ENCODE measurements at places on chromosomes 5 and 9.

DNA sequence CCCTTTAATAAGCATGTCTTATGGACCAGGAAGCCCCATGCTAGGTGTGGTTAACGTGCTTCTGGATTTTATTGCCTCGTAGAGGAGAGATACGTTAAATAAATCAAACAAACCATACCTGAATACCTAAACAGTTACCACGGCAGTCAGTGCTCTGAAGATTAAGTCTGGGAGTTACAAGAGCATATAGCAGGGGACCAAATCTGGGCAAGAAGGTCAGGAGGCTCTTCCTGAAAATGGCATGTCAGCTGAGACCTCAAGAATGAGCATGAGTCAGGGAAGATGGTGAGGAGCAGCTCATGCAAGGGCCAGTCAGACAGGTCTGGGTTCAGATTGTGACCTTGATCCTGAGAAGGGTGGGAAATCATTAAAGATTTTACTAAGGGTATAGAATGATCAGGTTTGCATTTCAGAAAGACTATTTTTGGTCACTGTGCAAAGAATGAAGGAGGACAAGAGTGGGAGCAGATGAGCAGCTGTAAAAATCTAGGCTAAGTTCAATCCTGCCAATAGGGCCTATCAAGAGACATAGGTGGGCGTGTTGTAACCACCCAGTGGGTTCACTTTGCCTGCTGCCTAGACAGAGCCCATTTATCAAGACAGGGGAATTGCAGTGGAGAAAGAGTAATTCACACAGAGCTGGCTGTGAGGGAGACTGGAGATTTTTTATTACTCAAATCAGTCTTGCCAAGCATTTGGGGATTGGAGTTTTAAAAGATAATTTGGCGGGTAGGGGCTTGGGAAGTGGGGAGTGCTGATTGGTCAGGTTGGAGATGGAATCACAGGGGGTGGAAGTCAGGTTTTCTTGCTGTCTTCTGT, 4.8 kb upstream of the ZNF366 start:
- no peak for DNase-seq

GRCh38 chr5:144183254-144183889, 12.7 kb downstream of the KCTD16 start:
- no peak for DNase-seq

GRCh38 chr9:104772714-104773510, 9.0 kb downstream of the NIPSNAP3B start:
- no peak for DNase-seq

DNA sequence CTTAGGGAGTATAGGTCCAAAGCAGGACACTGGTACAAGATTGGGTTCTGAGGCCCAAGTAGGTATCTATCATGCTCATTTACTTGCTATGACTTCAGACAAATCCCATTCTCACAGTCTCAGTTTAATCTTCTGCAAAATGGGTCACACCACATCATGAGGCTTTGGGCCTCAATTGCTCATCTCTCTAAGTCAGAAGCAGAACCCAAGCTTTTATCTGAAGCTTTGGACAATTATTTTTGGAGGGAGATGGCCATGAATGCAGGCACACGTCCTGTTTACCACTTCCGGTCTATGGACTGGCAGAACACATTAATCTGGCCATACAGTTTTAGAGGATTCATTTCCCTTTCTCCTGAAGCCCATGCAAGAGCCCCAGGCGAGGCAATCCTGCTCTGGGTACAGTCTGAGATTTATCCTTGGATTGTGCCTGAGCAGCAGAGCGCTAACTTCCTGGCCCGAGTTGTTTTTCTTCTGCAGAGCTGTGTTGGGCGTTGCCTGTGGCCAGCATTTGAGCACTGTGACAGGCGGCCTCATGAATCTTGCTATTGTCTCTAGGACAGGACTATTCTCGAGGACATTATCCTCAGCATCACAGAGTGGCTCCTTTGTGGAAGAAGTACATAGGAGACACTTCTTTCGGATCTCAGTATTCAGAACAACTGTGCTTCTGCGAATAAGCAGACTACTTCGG, 16.1 kb downstream of the SLC22A4 start:
- DNase-seq = no peak

DNA sequence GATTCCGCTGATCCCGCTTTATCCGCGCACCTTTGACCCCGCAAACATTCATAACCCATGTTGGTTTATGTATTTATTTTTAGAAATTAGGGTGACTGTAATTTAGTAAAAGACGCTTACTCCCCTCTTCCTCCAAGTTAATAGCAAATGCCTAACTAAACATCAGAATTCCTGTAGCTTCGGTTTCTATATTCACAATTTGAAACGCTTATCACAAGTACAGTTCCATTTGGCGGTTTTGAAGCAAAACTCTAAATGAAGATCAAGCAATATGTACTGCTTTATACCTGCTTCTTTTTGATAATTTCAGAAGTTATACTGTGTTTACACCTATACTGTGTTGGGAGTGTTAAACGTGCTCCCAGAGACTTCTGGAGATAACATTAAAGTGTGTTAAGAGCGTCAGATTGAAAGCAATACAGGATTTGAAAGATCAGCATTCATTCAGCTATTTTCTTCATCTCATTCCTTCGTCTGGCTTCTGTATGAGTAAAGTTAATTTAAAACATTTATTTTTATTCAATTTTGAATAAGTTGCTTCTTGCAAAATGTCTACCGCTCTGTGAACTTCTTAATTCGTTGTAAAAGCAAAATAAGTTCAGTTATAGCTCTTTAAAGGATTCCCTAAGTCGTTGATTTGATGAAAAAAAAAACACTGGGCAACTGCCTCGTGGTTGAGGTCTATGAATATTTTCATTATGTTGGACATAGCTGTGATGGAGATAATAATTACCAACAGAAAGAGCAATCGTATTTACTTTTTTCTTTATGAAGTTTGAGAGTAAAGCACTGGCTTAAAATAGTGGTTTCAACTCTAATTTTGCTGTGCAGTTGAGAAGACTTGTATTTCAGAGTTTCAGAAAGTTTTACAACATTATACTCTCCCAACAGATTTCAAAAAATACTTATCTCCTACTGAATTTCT, 2.5 kb downstream of the PRDM6 start:
- no peak for DNase-seq

DNA sequence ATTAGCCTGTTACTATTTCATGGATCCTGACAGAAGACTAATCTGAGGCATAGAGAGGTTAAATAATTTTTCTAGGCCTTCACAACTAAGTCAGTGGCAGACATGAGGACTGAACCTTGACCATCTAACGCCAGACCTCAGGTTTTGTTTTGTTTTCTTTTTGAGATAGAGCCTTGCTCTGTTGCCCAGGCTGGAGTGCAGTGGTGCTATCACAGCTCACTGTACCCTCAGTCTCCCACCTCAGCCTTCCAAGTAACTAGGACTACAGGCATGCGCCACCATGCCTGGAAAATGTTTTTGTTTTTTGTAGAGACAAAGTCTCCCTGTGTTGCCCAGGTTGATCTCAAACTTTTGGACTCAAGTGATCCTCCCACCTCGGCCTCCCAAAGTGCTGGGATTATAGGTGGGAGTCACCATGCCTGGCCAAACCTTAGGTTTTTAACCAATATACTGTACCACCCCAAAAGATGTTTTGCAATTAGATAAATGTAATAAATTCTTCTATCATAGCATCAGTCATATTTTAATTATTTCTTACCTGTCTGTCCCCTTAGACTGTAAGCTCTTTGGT, 35.4 kb downstream of the ERCC6L2 start:
- no peak for DNase-seq

DNA sequence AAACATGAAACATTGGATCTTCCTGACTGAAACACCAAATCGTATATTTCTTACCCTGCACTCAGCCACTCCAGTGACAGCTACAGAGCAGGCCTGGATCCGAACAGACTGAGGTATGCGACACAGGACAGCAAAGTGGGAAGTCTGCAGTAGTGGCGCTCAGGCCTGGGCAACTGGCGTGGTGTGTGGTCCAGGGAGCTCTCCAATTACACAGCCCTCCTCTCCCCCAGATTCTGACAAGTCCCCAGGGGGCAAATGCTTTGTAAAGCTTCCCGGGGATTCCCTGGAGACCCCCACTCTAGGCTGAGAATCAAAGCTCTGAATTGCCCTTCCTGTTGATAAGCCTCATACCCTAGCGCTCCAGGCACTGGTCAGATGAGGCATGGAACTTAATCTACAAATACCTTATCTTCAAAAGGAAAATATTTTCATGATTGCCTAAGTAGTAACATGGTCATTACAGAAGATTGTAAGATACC, 104.8 kb upstream of the ERCC6L2 start:
- no peak for DNase-seq

DNA sequence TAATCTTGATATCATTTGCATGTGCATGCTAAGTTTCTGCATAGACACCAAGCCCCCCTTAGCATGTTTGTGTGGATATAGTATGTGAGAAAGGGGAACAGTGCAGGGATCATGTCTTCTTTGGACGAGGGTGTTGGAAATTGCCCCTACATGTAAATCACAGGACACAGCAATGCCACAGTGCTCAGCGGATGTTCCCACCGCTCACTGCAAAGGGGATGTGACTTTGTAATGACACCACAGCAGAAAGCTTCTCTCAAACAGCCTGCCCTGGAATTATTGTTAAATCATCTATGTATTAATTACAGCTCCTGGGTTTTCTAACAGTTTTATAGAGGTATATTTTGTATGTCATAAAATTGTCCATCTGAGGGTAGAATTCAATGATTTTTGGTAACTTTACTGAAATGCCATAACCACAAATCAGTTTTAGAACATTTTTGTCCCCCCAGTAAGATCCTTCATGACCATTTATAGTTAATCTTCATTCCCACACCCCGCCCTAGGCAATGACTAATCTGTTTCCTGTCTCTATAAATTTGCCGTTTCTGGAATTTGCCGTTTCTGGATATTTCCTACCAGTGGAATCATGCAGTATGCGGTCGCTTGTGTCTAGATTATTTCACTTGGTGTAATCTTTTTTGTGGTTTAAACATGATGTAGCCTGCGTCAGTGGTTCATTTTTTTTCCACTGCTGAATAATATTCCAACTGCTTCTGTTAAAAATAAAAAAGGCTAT, 648.5 kb upstream of the WWC1 start:
- no peak for DNase-seq

DNA sequence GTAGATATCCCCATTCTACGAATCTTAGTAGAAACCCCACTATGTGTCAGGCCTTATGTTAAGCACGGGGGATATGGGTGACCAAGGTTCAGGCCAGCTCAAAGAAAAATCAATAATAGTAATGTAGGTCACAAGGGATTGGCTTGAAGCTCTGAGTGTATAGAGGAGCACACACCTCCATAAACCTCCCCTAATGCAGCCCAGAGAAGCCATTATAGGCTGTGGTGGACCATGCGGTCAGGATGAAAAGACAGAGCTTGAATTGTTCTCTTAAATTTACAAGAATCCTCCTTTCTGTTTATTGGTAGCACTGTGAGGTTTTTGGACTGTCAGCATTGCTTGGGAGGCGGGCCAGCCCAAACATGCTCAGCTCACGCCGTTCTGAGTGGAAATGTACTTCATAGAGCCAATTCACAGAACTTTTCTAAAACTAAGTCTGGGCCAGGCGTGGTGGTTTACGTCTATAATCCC, 9.1 kb downstream of the PDE6A start:
- DNase-seq = no peak

GRCh38 chr5:145887976-145888574, 15.3 kb upstream of the GRXCR2 start:
- no peak for DNase-seq

DNA sequence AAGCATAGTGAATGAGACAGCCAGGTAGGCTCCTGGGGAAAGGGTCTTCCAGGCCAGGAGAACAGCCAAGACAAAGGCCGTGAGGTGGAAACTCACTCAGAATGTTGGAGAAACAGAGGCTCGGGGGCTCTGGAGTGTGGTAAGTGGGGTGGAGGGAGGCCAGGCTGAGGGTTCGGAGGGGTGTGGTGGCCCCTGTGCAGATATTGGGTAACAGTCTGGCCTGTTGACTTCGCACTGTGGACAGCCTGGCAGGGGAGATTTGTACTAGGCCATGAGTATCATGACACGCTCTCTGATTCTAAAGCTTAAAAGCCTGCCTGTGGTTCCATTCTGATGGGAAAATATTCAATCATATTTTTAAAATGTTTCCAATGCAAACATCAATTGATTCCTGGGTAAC, 239.3 kb downstream of the GADD45G start:
- DNase-seq = no peak

DNA sequence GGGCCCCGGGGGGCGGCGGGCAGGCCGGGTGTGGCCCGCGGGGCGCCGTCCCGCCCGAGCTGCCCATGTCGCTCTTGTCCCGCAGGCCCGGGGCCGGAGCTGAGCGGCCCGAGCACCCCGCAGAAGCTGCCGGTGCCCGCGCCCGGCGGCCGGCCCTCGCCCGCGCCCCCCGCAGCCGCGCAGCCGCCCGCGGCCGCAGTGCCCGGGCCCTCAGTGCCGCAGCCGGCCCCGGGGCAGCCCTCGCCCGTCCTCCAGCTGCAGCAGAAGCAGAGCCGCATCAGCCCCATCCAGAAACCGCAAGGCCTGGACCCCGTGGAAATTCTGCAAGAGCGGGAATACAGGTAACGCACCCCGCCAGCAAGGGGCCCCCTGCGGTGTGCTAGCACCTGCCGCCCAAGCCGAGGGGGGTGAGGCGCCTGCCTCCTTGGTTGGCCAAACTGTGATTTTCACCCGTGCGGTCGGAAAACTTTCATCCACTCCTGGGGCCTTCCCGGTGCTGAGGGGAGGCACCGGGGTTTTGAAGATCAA, 32.1 kb downstream of the SMARCA2 start:
- DNase-seq = no peak

DNA sequence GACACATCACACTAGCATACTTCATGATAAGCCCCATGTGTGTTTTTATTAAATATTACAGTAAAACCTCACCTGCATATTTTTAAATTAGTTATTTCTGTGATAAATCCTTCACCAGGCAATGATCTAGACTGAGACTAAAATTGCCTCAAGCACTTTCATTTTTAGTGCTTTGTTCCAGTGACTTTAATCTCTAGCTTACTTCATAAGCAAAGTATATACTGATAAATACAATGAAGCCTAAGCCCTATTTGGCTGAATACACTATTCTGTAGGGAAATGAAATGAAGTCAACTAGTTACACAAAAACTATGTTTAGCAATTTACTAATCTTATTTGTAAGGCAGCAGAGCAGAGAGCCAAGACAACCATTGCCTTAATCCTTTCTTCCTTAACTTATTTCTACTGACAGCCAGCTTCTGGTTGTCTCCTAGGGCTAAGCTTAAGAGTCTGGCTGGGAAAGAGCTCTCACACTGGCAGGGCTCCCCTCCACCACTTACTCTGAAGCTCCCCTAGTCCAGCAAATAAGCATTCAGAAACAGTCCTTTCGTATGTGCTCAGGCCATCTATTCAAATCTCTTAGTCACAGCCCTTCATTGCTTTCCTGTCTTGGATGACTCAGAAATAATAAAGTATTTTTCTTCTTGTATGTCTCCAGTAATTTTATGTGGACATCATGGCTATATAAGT, 31.4 kb upstream of the MTAP start:
- no peak for DNase-seq

GRCh38 chr5:32583582-32584232, 1.6 kb upstream of the SUB1 start:
- no peak for DNase-seq

All from activated T-cell treated with anti-CD3 and anti-CD28 coated beads, Interleukin-2, amount 50 U/mL, for 48 hours (primary cell).